Mesenteric fat pad (tissue), 1 donor: ENCODE measurements at places on chromosomes 12 and 14.

DNA sequence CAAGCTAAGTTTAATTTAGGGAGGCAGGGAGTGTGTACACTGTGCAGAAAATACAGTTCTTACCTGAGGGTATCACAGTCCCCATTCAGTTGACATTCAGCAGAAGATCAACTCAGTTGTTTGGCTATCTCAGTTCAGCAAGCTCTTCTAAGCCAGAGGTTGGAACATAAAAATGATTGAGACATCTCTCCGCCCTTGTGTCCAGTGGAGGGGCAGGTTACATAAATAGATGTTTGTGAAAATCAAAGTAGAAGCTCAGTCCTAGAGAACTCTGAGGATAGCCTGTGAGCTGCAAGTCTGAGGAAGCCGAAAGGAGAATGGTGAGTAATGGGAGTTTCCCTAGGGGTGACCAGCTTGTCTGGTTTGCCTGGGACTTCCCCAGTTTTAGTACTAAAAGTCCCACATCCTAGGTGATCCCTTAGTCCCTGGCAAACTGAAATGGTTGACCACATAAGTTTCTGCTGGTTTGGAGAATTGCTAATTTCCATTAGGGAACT is 251.4 kb upstream of the ATP2B1 start:
- DNase-seq = no peak

DNA sequence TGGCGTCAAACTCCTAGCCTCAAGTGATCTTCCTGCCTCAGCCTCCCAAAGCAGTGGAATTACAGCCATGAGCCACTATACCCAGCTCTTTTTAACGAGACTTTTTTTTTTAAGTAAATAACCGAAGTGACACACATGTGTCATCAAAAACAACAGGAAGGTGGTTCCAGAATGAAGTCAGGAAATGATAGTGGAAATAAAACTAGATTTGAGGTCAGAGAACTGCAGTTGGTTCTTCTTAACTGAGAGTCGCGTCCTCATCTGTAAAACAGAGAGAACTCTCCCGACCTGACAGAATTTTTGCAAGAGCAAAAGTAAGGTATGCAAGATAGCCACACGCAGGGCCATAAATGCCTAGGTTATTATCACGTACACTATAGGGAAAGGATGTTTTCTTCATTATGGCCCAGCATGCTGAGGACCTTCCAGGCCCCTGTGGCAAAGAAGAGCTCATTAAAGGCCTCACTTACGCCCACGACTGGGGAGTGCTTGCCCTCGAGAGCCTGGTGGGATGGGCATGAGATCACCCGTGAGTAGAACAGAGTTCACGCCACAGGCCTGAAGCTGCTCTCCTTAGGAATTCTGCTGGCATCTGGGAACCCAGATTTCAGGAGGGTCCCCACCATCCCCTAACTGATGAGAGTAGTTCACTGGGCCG is 67.2 kb downstream of the SCARB1 start:
- no peak for DNase-seq

- no peak for DNase-seq
These were observed 397.6 kb downstream of the NUAK1 start for GRCh38 chr12:105740970-105741725.

- no peak for DNase-seq
These were observed 12.3 kb downstream of the APOLD1 start for GRCh38 chr12:12797794-12798152.

GRCh38 chr12:17778242-17778641 is 311.8 kb downstream of the RERGL start:
- no peak for DNase-seq

DNA sequence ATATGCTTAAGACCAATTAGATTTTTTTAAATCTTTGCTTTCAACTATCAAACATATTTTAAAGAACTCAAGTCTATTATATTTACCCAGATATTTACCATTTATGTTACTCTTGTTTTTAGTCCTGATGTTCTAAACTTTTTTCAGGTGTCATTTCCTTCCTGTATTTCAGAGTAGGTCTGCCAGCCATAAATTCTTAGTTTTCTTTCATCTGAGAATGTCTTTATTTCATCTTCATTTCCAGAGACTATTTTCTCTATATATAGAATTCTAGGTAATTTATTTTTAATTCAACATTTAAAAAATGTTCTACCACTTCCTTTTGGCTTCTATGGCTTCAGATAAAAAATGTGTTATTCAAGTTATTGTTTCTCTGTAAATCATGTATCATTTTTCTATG is 218.2 kb upstream of the AMIGO2 start:
- no peak for DNase-seq

GRCh38 chr12:117344716-117345115 is 16.7 kb downstream of the NOS1 start:
- no peak for DNase-seq

DNA sequence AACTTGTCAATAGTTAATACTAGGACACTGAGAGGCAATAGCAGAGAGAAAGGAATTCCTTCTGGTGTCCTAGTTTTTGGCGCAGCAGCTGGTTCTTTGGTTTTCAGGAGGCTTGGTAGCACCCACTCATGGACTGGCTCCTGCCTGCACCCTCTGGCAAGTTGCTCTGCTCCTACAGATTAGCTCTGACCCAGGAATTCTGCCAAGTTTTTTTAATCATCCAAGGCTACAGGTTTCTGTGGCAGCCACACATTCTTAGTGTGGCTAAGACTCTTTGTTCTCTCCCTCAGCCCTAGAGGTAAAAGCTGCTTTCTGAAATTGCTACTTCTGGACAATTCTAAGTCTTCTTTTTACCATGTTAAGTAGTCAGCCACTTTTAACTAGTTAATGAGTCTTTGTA is 72.0 kb upstream of the FKBP4 start:
- DNase-seq = no peak

DNA sequence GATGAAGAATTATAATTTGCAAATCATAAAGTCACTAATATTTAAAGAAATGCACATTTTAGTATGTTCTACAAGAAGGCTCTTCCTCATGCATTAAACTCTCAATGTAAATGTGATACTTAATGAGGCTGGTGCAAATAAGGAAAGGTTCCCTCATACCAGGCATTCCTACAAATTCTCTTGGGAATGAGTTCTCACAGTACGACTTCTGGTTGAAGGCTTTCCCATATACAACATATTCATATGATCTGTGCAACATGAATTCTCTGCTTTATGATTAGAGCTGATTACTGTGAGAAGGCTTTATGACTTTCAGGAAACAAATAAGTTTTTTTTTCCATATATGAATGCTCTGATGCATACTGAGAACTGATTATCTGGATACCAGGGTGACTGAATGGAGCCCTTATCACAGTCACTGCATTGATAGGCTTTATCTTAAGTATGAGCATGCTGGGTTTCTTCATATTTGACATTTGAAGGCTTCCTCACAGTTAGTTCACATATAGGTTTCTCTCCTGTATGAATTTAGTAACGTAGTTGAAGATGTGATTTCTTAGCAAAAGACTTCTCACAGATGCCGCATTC is 293.9 kb downstream of the RAD51B start:
- no peak for DNase-seq

GRCh38 chr14:61290701-61291100 is 9.6 kb upstream of the TMEM30B start:
- DNase-seq = no peak

- no peak for DNase-seq
These were observed 38.6 kb upstream of the TPH2 start for GRCh38 chr12:71900091-71900490.

DNA sequence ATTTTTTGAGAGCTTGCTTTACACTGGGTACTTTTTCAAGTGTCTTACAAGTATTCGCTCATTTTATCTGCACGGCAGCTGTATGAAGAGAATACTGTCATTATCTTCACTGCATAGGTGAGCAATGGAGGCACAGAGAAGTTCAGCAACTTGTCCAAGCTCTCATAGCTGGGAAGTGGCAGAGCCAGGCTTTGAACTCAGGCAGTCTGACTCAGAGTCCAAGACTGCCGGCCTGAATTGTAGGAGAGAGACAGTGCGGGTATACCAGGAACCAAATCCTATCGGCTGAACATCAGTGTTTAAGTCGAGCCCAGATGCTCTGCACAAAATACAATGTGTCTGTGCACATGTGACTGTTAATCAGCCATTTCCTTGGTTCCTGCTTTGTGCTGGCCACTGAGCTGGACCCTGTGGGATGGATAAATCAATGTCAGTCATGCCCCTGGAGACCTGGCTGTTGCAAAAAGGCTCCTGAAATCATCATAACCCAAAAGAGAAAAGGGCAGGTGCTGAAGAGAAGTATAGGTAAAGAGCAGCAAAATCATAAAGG is 474.6 kb downstream of the DPF3 start:
- no peak for DNase-seq

DNA sequence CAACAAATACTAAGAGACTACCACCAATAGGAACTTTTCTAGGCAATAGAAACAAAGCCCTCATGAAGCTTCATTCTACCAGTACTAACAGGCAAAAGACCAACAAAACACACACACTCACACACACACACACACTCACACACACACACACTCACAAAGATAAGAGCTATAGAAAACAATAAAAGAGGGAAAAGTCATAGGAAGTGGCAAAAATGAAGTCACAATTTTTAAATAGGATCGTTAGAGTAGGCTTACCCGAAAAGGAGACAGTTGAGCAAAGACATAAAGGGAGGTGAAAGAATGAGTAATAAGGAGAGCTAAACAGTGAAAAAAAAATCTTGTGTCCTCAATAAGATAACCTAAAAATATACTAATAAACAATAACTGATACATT is 66.5 kb downstream of the C2CD5 start:
- DNase-seq = no peak

DNA sequence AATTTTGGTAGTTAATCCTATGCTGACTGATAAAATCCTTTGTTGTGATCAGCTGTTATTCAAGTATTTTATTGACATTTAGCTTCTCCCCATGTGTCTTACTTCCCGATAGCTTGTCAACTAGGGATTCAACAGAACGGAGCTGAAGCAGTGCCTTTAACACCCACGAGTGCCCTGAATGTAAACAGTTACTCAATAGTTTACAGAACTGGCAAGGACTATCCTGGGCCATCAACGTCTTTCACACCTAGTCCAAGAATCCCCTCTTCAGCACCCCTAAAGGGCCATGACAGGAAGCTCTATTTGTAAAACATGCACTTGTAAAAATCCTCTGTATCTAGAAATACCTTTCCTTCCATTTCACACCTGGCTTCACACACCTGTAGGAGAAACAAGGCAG is 45.3 kb downstream of the SETD3 start:
- no peak for DNase-seq
